Mammary epithelial cell (primary cell): ENCODE measurements at places on chromosomes 1 and 21. TPM values are rescaled to one million over a fixed set of nuclear protein-coding genes. Genes with fewer than 3 reads are reported as not detected.

- DNase-seq: peak; percentile 99
These were observed 143.9 kb downstream of the KAZN start for GRCh38 chr1:14742181-14742980.

Gene AADACL3
- not detected in 2 replicates for total RNA-seq

DNA sequence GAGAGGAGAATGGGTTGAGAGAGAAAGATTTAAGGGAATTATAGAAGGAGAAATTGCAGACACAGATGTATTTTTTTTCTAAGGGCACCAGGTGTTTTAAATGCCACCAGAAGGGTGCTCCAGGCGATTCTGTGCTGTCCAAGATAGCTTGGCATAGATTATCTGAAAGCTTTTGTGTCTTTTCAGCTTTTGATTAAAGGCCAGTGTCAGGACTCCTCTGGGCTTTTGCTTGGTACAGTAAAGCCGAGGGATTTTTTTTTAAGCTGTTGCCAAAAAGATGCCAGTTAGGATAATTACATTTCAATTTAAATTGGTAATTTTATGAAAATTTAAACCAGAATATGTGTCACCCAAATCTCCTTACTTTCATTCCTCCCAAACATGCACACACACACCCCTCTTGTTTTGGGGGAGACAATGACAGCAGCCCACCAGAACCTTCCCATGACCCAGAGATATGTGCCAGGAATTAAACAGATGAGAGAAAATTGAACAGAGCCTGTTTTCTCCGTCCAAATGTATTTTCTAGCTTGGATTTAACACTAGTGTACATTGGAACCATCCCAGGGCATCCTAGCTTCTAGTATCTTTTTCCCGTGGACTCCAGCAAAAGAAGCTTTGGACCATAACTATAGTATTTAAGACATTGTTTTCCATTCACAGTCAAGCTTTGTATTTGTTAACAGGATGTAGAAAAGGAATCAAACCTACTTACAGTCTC, 670.7 kb upstream of the CXADR start:
- no peak for DNase-seq

Gene S100A7A
- not detected for total RNA-seq

Gene LIN9
- total RNA-seq: 2.5 TPM

DNA sequence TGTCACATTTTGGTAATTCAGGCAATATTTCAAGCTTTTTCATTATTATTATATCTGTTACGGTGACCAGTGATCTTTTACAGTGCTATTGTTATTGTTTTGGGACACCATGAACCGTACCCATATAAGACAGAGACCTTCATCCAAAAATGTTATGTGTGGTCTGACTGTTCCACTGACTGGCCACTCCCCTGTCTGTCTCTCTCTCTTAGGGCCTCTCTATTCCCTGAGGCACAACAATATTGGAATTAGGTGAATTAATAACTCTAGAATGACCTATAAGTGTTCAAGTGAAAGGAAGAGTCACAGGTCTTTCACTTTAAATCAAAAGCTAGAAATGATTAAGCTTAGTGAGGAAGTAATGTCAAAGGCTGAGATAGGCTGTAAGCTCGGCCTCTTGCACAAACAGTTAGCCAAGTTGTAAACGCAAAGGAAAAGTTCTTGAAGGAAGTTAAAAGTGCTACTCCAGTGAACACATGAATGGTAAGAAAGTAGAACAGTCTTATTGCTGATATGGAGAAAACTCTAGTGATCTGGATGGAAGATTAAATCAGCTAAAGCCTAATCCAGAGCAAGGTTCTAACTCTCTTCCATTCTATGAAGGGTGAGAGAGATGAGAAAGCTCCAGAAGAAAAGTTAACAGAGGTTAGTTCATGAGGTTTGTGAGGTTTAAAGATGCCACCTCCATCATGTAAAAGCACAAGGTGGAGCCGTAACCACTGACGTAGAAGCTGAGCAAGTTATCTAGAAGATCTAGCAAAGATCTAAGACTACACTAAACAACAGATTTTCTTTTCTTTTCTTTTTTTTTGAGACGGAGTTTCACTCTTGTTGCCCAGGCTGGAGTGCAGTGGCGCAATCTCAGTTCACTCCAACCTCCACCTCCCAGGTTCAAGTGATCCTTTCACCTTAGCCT, 19.7 kb upstream of the DIPK1A start:
- DNase-seq: no peak

Gene HPDL
- 0.19 and 0.66 TPM in 2 replicates for total RNA-seq

Gene ASPM
- 3.2 TPM for total RNA-seq

GRCh38 chr1:91661121-91661520, 160.5 kb downstream of the CDC7 start:
- no peak for DNase-seq

DNA sequence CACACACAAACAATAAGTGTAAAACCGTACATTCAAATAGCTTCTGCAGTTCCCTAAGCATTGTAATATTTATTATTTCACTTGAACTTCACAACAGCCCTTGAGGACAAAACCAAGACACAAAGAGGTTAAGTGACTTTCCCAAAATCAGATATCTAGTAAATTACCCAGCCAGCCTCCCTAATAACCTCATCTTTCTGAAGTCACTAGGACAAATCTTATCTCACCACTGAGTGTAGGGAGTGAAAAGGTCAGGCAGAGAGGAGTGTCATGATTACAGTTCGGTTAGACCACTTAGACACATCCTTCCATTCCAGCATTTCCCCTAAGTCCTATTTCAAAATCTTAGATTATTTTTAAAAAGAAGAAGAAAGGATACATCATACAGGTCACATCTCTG, 377.3 kb upstream of the NFIA start:
- DNase-seq: no peak

Gene SMIM1
- total RNA-seq: 2.1 TPM in 1 of 2 replicates, not detected in the other

Gene RNU1-2
- under 0.01 TPM for total RNA-seq

Gene THEM4
- total RNA-seq: 17.2 and 18.8 TPM in 2 replicates

Gene SIM2
- total RNA-seq: under 0.01 TPM

- peak; percentile 4 for DNase-seq
These were observed 15.7 kb upstream of the IGSF21 start for GRCh38 chr1:18091660-18092446.

- no peak for DNase-seq
These were observed 71.4 kb downstream of the CLIC6 start for GRCh38 chr21:34740198-34740597.

DNA sequence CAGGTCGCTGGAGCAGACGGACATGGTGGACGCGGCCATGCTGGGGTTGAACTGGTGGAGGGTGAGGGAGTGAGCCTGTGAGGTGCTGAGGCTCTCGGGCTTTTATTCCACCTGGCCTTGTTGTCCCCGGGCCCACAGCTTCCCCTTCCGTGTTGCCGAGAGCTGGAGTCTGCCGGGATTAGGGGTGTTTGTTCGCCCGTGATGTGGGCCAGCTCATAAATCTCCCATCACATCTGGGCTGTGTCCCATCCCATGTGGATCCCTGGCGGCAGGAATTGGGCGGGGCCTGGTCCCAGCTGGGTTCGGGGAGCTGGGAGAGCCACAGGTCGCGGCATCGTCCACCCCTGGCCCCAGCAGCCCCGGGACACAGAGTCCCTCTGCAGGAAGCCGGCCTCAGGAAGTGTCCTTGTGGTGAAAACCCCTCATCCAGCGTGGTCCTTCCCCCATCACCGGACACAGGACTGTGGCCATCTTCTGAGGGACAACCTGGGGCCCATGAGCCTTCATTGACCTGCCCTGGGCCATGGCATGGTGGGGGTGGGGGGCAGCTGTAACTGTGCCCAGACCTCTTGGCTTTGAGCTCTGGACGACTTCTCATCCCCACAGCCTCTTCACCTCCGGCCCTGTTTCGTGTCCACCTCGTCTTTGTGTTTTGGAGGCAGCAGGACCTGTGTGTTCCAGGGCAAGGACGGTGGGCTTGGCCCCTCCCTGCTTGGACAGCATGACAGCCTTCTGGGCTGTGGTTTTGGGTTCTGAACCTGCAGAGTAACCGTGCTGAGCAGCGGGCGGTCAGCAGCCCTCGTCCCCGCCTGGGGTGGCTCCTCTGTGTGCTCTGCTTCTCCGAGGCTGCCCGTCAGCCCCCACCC, at the start of gene KRTAP10-6:
KRTAP10-6 (minus strand) TSS at position 60 of the 866 bp plus-strand sequence; CDS start at position 39, 21 bp downstream.
- DNase-seq: no peak

DNA sequence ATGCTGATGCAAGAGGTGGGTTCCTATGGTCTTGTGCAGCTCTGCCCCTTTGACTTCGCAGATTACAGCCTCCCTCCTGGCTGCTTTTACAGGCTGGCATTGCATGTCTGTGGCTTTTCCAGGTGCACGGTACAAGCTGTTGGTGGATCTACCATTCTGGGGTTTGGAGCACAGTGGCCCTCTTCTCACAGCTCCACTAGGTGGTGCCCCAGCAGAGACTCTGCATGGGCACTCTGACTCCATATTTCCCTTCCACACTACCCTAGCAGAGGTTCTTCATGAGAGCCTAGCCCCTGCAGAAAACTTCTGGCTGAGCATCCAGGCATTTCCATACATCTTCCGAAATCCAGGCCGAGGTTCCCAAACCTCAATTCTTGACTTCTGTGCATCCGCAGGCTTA, 989.0 kb downstream of the PLA2G4A start:
- DNase-seq: no peak

Gene TFAP2E
- total RNA-seq: 0.24 and 0.71 TPM in 2 replicates

DNA sequence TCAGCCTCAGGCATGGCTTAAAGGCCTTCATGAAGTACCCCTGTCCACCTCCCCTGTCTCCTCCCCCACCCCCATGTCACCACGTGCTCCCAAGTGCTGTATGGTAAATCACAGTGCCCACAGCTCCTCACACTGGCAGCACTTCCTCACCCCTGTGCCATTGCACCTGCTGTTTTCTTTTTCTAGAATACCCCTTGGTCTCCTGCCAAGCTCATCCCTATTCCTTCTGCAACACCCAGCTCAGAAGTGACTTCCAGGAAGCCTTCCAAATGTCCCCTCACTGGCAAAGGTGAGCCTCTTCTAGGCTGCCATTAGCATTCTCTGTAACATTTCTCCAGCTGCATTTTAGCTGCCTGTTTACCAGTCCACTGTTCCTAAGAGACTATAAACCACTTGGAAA, 9.4 kb downstream of the AKNAD1 start:
- DNase-seq: no peak

Gene NAV1
- total RNA-seq: 24.3 TPM

DNA sequence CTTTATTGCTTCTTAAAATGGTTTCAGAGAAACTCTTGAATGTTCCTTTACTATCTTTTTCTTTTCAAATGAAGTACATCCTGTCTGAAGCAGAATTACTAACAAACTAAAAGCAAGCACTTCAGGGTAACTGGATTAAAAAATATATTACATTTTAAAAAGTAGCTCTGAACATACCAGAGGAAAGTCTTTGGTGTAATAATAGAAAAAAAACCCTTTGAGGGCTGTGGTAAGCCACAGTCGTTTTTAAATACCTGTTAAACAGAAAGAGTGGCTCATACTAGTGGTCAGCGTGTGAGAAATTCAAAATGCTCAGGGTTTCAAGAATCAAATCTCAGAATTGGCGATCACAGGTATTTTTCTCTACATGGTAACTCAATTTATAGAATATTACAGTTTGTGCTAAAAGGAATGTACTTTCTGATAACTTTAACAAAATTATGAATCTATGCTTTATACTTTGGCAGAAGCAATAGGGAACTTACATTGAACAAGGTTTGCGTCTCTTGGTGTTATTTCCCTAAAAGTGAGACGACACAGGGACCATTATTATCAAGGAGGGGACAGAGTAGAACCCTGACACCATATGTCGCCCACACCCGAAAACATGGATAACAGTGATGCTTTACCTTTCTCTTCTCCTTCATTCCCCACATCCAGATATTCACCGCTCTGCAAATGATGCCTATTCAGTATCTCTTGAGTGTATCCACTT, 97.0 kb upstream of the DPH5 start:
- DNase-seq: peak; percentile 18

Gene S100A3
- total RNA-seq: 47.4 and 58.6 TPM in 2 replicates

Gene CELA3A
- not detected in 2 replicates for total RNA-seq

- DNase-seq: no peak
These were observed 48.9 kb upstream of the GADD45A start for GRCh38 chr1:67636146-67636545.

- no peak for DNase-seq
These were observed 28.4 kb downstream of the TRIM33 start for GRCh38 chr1:114482585-114482984.
